Right kidney (tissue), 9 donors: ENCODE measurements at places on chromosomes 16 and 17.

GRCh38 chr16:22782314-22782713 is 31.6 kb upstream of the HS3ST2 start:
- no peak for DNase-seq

DNA sequence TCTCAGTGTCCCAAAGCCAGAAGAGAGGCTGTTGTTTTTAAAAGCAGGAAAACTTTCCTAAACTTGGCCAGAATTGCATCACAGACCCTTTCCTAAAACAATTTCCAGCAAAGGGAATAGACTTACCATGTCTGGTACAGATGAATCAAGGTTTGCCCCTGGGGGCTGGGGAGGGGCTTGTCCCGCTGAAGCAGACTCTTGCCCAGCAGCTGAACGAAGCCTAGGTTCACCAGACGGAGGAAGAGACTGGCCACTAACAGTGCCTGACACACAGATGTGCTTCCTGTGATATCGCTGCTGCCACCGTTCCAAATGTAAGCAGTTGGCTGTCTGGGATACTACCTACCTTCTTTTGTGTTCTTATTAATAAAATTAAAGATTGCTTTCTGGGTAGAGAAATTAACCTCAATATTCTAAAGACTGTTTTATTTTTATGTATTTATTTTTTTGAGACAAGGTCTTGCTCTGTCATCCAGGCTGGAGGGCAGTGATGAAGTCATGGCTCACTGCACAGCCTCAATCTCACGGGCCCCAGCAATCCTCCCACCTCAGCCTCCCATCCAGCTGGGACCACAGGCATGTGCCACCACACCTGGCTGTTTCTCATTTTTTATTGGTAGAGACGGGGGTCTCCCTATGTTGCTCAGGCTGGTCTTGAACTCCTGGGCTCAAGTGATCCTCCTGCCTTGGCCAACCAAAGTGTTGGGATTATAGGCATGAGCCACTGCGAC is 13.5 kb downstream of the PRCD start:
- DNase-seq: no peak

DNA sequence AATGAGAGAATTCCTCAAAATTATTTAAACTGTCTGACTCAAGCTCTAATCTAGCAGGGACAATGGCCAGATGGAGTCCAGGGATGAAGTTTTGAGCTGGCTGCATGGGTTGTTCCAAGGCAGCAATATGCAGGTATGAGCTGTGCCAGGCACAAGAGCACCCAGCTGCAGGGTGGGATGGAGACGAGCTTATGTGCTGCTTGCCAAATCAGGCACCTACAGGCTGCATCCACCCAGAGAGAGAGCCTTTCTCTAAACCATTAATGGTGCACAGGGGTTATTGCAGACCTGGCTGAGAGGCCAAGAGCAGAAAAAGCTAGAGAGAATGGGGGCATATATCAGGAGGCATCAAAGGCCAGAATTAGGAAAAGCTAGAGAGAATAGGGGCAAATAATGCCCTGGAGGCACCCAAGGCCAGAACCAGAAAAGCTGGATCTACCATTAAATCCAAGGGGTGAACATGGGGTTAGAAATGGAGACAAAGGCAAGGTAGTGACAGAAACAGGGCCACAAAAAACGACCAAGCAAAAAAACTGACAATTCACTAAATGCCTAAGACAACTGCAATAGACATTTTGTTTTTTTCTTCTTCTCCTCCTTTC is 11.0 kb downstream of the KRT33A start:
- DNase-seq: no peak

DNA sequence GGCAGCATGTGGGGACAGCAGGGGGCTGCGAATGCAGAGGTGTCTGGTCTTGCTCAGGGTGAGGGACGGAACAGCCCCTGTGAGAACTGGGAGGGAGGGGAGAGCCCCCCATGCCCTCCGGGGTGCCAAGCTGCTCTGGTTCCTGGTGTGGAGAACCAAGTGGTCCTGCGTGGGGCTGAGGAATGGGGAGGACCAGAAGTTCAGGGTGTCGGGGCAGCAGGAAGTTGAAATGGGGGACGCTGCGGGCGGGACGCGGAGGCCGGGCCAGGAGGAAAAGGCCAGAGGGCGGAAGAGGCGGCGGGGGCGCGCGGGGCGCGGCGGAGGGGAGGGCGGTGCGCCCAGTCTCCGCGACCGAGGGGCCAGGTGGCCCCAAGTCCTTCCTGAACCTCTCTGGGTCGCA is 3.6 kb downstream of the ALDH3A1 start:
- DNase-seq: peak; percentile 40

- DNase-seq: no peak
Observed at GRCh38 chr16:65494609-65495008, 372.7 kb upstream of the CDH11 start.

GRCh38 chr17:69286257-69286656 is 40.7 kb downstream of the ABCA5 start:
- DNase-seq: no peak

GRCh38 chr16:65463652-65464260 is 341.9 kb upstream of the CDH11 start:
- no peak for DNase-seq

- DNase-seq: no peak
Observed at GRCh38 chr17:32488604-32489180, 1.9 kb downstream of the CDK5R1 start.

- DNase-seq: no peak
Observed at GRCh38 chr16:24734382-24734781, 4.9 kb downstream of the TNRC6A start.

DNA sequence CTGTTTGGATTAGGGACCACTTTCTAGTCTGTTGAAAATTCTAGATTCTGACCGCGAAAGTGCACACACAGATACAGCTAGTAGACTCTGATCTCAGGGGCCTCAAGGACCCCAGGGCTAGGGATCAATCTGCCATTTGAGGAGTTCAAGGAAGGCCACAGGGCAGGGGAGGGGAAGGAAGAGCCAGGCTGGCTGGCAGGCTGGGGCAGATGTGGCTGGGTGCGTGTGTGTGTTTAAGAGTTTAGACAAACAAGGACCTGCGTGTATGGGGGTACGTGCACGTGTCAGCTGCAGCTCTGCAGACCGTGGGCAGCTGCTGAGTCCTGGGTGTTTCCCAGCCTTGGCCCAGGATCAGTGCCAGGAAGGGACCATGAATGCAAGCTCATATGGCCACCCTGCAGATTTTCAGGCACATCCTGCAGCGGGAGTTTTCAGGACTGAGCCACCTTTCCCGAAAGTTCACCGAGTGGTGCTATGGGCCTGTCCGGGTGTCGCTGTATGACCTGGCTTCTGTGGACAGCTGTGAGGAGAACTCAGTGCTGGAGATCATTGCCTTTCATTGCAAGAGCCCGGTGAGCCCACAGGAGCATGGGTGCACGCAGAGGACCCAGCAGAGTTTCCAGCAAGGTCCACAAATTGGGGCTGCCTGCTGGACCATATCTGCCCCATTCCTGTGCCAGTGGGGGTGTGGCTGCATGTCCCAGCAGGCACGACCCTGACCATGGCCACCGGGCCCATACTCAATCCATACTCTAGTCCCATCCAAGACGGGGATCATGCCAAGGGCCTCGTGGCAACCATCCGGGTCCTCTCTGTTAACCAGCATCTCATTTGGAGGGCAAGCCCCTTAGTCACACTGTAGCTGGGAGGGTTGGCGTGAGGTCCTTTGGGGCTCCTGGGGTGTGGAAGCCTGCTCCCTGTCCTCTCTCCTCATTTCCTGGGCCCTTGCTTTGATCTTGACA is 10.6 kb downstream of the TRPV2 start:
- DNase-seq: no peak

DNA sequence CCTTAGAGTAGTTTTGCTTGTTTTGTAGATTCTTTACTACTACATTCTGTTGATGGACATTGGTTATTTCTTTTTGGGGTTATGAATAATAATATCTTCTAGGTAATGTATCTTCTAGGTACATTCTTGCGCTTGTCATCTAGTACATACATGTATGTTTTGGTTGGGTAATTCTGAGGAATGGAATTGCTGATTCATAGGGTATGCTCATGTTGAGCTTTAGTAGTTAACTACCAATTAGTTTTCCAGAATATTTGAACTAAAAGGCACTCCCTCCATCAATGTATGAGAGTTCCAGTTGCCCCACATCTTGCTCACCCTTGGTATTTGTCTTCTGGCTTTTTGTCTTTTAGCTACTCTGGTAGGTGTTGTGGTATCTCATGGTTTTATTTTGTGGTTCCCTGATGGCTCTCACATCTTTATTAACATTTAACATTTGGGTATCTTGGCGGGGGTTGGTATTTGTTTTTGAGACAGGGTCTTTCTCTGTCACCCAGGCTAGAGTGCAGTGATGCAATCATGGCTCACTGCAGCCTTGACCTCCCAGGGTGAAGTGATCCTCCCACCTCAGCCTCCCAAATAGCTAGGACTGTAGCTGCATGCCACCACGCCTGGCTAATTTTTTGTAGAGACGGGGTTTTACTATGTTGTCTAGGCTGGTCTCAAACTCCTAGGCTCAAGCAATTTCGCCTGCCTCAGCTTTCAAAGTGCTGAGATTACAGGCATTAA is 47.1 kb downstream of the SLC6A4 start:
- DNase-seq: no peak

GRCh38 chr17:7887038-7887481 is 1.5 kb upstream of the CHD3 start:
- DNase-seq: no peak

- no peak for DNase-seq
Observed at GRCh38 chr16:69260506-69260905, 50.6 kb upstream of the VPS4A start.

- no peak for DNase-seq
Observed at GRCh38 chr17:32862940-32863339, 14.0 kb downstream of the MYO1D start.

- DNase-seq: peak; percentile 62
Observed at GRCh38 chr17:40026816-40027613, 11.8 kb downstream of the CSF3 start.

DNA sequence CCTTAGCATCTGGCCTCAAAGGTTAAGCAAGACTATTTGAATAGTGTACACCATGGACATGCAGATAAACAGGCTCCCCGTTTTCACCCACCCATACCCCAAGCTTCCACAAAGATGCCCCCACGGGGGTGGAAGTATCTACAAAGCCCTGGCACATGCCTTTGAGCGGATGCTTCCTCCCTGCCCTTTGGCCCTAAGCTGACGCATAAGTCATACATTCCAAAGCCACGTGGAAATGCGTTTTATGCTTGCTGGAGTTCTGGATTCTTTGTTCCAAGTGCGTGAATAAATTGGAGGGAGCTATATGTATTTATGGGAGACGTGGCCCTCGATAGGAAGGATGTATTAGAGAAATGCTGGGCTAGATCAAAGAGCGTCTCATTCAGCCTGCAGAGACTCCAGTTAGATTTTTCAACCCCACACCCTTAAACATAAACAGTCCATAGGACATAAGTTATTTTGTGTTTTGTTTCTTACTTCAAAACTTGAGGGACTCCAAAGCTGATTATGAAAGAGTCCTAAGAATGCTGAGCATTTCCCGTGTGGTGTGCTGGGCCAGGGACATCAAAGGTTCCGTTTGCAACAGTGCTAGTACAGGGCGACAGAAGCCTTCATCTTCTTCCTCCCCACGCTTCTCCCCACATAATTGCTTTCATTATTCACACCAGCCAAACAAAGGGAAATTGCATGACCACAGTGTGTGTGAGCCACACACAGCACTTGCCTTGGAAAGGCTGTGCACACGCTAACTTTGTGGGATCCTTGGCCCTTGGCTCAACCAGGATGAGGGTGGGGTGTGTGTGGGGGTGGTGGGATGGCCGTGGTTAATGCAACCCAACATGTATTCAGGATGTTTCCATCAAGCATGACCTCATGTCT is 73.6 kb downstream of the WIPI1 start:
- DNase-seq: no peak

DNA sequence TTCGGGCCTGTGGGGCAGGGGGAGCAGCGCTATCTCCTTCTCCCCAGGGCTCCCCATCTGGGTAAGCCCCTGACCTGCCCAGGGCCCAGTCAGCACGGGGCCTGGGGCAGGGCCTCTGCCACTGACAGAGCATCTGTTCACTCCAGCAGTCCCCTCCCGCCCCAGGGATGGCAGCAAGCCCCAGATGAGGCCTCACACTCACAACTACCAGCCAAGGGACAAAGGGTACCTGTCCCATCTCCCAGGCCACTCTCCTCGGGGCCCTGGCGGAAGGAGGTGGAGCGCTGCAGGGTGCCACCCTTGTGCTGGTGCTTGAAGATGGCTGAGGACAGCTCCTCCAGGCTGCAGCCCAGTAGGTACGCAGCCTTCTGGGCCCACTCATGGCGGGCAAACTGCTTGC is 64.8 kb downstream of the MYO18A start:
- DNase-seq: no peak

- no peak for DNase-seq
Observed at GRCh38 chr17:42989141-42989540, 8.8 kb downstream of the RUNDC1 start.

- no peak for DNase-seq
Observed at GRCh38 chr16:62665269-62665668, 629.0 kb upstream of the CDH8 start.

DNA sequence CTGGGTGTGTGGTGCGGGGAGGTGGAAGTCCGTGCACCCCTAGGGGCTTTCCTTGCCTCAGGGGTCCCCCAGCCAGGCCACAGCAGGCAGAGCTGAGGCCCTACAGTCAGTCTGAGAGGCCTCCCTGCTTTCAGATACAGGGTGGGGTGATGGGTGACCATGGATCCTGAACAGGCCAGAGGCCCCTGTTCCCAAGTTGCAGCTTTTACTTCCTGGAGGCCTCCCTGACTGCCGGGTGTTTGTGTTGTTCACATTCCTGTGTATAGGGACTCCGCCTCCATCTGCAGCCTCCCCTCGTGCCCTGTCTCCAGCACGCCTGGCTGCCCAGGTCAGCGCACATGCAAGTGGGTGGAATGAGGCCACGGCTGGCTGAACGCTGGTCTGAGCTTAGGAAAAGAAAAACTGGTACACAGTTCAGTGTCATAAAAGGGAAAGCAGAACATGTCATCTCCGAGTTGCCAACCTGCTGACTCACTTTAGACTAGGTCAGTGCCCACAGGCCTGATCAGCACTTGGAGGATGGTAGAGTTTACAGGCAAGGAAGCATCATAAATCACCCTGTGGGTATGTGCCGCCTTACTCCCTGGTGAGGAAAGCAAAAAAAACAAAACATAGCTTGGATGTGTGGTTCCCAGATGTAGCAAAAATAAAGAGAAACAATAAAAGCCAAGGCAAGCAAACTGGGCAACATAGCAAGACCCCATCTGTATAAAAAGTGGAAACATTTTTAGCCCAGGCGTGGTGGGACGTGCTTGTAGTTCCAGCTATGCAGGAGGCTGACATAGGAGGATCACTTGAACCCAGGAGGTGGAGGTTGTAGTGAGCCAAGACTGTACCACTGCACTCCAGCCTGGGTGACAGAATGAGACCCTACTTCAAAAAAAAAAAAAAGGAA is 6.2 kb upstream of the SLC7A6 start:
- peak; percentile 76 for DNase-seq

GRCh38 chr17:45812102-45812501 is 28.0 kb downstream of the CRHR1 start:
- DNase-seq: no peak

GRCh38 chr16:5430598-5430997 is 333.0 kb upstream of the EEF2KMT start:
- no peak for DNase-seq
